Central memory CD8-positive, alpha-beta T cell (primary cell): ENCODE measurements at places on chromosomes 7 and 10.

- H3K27ac ChIP-seq, result no peak overlapping the region
- peaks cover 61% of the 10 kb centered on the region for H3K27me3 ChIP-seq
- no peak for DNase-seq
- no peak overlapping the region for H3K4me3 ChIP-seq
- peaks cover 8% of the 10 kb centered on the region for H3K4me1 ChIP-seq
Observed at GRCh38 chr10:114879541-114880158, 58.1 kb downstream of the FHIP2A start.

GRCh38 chr7:45980973-45981372 is 59.9 kb upstream of the IGFBP3 start:
- no peak overlapping the region for H3K4me3 ChIP-seq
- H3K36me3 ChIP-seq, result peaks cover 1% of the 10 kb centered on the region
- no peaks in the 10 kb centered on the region for H3K4me1 ChIP-seq
- H3K27me3 ChIP-seq, result no peaks in the 10 kb centered on the region

DNA sequence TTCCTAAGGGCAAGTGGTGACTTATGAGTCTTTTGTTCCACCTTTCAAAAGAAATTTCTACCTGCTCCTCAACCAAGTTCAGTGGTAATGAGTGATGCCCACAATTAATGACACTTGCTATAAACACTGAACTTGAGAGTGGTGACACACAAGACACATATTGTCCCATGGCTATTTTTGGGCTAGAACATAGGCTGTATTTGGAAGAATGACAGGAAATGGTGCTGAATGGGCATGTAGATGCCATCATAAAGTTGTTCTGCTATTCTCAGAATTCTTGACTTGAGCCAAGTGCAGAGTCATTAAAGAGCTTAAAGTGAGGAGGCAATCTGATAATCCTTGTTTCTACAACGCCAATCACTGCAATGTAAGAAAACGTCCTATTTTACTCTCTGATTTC is 313.3 kb downstream of the AGMO start:
- no peak overlapping the region for H3K27ac ChIP-seq
- no peaks in the 10 kb centered on the region for H3K36me3 ChIP-seq
- no peaks in the 10 kb centered on the region for H3K4me1 ChIP-seq
- no peak overlapping the region for H3K4me3 ChIP-seq
- no peak for DNase-seq

DNA sequence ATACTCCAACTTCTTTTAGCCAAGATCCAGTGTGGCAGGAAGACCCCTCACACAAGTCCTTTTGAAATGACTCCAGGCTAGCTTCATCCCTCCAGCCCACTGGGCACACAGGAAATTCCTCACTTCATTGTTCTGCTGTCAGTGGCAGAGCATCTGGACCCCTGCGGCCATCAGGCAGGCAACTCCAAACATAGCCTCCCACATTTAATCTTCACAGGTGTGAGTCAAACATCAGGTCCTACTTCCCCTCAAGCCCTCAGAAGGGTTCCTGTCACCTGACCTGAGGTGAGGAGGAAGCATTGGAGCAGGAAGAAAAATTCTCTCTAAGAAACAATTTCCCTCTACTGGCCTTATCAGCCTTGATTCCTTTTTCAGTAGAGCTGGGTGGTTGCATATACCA is 51.1 kb upstream of the C1GALT1 start:
- peaks cover 9% of the 10 kb centered on the region for H3K4me1 ChIP-seq
- peaks cover 2% of the 10 kb centered on the region for H3K36me3 ChIP-seq
- H3K27ac ChIP-seq, result no peak overlapping the region
- no peak overlapping the region for H3K4me3 ChIP-seq
- H3K27me3 ChIP-seq, result no peaks in the 10 kb centered on the region

GRCh38 chr10:86262688-86263181 is 103.9 kb downstream of the GRID1 start:
- DNase-seq, result no peak
- no peak overlapping the region for H3K4me3 ChIP-seq
- peaks cover 2% of the 10 kb centered on the region for H3K36me3 ChIP-seq
